CD4-positive, alpha-beta T cell treated with Interleukin-2 at 100 ng/mL for 4 hours (primary cell): ENCODE measurements at places on chromosomes 1 and 21.
A peak's percentile ranks its signal among the peaks of the same experiment; 100 is the strongest.

GRCh38 chr1:232327899-232328298, 302.0 kb downstream of the SIPA1L2 start:
- DNase-seq = no peak

GRCh38 chr1:178399177-178399728, 97.5 kb downstream of the CLEC20A start:
- no peak for DNase-seq

- no peak for DNase-seq
These were observed 106.1 kb upstream of the CHODL start for GRCh38 chr21:18138507-18138906.

GRCh38 chr1:173554541-173555250, 48.2 kb downstream of the SLC9C2 start:
- DNase-seq = no peak

GRCh38 chr1:27098431-27099134, 56.3 kb downstream of the SLC9A1 start:
- no peak for DNase-seq

GRCh38 chr1:115705085-115705951, 63.2 kb downstream of the CASQ2 start:
- no peak for DNase-seq

GRCh38 chr1:21693732-21694131, 24.6 kb upstream of the RAP1GAP start:
- no peak for DNase-seq

DNA sequence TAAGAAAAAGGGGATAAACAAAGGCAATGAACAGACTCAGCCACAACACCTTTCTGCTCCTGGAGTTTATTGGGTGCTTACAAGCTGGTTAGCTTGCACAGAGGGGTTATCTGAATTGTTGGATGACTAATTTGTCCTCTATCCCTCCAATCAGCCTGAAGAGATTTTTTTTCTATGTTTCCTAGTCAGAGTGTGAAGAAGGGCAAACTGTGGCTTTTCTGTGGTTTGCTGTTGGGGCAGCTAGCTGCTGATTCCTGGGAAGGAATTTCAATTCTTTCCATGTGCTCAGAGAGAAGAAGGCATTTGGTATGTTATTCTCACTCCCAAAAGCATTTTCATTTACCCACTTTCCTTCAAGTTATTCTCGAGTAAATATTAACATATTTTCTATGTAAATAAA, 48.6 kb downstream of the PCP4 start:
- DNase-seq = no peak

DNA sequence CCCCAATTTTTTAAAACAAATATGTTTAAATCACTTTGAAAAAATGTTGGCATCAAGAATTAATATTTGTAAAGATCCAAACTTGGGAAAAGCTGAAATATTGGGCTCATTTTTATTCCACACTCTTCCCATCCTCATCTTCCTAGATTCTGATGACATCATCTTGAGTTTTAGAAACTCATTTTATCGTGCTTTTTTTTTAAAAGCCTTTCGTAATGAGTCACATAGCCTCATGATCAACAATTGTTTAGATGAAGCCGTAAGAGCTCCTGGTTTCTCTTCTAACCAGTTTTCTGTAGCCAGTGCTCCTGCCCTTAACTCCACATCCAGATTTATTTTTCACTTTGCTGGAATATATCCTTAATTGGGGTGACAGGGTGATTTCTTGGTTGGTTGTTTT, 78.6 kb downstream of the POFUT2 start:
- no peak for DNase-seq

- no peak for DNase-seq
These were observed 41.4 kb upstream of the CCDC190 start for GRCh38 chr1:162902416-162902815.

GRCh38 chr1:169089776-169090175, 16.7 kb upstream of the ATP1B1 start:
- no peak for DNase-seq

- no peak for DNase-seq
These were observed 17.8 kb downstream of the VPS26C start for GRCh38 chr21:37249112-37249904.

DNA sequence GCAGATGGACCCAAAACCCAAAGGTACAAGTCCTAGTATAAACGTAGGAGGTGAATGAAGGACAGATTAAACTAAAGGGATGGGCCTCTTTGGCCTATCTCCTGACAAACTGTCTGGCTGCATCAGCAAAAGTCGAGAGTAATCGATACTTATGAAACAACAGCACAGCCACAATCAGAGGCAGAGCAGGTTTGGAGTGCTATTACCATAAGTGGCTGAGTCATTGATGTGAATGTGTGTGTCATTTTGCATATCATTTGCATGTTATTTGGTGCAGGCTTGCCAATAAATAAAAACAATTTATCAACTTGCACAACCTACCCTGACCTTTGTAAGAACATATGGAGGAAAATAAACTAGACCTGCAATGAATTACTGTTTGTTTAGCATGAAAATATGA, 283.1 kb downstream of the NUF2 start:
- DNase-seq = no peak

DNA sequence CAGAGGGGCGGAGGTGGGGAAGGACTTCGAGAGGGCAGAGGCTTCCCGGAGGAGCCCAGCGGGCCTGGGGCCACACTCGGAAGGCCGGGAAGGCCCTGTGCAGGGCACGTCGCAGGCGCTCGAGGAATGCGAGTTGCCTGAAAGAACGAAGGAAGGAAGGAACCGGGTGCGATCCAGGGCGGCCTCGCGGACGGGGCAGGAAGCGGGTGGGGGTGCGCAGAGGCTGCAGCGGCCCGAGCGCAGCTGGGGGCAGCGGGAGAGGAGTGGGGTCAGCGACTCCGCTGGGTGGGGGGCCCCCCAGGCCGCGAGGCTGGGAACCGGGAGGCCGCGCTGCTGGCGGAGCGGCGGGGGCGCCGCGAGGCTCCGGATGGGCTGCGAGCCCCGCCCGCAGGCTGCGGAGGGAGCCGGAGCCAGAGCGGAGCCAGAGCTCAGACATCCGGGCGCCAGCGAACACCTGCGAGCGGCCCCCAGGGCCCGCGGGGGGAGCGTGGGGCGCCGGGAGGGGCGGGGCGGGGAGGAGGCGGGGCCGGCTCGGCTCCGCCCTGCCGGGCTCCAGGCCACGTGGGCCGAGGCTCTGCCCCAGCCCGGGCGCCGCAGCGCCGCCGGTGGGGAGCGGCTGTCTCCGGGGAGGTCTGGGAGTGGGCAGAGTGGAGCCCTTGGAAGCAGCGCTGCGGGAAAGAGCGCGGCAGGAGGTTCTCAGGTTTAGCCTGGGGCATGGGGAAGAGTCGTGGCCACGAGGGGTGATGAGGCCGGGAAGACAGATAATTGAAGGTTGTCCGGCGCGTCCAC, 4.6 kb downstream of the ID3 start:
- DNase-seq = peak; percentile 85

DNA sequence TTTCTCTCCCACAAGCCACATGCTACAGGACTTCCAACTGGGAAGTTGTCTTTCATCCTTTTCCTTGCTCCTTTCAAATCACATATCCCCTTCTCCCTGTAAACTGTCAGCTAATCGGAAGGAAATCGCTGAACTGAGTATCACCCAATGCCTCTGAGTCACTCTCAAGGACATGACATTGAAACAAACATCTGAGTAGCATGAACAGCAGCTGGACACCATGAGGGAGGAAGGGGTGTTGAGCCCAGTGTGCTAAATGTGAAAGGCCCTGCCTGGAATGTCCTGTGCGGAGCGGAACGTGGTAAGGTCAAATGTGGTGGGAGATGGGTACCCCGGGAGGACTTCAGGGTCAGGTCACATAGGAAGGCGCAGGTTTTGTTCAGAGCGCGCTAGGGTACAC, at the start of gene OR2AJ1:
OR2AJ1 (plus strand) TSS at position 22 of the 400 bp plus-strand sequence. CDS start 8,880 bp downstream, outside the sequence.
- no peak for DNase-seq

DNA sequence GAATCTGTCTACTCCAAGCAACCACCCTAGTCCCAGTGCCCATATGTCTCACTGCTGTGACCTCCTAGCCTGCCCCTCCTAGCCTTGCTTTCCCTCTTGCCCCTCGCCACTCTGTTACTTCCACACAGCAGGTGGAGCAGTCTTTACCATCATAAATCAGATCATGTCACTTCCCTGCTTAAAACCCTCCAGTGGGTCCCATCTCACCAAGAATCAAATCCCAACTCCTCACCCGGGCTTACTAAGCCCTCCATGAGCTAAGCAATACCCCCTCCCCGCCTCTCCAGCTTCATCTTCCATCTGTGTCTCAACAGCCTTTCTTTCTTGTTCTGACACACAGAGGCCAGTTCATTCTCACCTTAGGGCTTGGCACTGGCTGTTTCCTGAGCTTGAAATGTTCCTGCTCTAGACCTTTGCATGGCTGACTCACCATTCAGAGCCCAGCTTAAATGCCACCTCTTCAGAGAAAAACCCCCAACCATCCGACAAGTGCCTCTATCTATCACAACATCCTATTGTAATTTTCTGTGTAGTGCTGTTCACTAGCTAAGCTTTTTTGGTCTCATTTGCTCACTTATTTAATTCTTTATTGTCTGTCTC, 22.3 kb downstream of the KNCN start:
- DNase-seq = no peak

GRCh38 chr1:155321639-155322503, 1.2 kb downstream of the RUSC1 start:
- no peak for DNase-seq
